ENCODE measurements at places on chromosomes 1 and 21.
A peak's percentile ranks its signal among the peaks of the same experiment; 100 is the strongest.

- DNase-seq = no peak
Observed at GRCh38 chr1:214808845-214809460, 206.0 kb downstream of the CENPF start.

GRCh38 chr1:54575605-54576290, 27.7 kb downstream of the ACOT11 start:
- no peak for DNase-seq

DNA sequence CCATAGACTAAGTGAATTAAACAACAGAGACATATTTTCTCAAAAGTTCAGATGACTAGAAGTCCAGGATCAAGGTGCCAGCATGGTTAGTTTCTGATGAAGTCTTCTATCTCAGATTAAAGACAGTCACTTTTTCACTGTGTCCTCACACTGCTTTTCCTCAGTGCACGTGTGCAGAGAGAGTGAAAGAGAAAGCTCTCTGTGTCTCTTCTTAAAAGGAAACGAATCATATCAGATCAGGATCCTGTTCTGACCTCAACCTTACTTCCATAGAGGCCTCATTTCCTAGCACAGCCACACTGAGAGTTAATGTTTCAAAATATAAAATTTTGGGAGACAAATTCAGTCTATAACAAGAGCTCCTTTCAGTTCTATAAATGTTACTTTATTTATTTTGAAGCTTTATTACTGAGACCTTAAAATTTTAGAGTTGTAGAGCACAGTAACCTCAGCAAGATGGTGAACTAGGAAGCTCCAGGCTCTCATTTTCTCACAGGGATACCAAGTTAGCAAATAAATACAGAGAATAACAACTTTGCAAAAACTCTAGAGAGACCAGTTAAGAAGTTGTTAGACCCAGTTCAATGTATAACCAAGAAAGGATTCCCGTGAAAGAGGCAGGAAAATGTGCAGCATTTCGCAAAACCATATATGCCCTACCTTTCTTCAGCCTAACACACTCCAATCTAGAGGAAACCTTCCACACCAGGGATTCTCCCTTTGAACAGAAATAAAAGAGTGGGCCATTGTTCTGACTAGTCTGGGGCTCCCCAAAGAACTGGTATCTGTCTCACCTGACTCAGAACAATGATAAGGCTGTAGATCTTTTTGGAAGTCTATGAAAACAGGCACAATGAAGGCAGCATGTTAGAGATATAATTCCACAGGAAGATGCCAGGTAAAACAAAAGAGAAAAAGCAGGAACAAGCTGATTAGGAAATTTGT, 372.2 kb downstream of the MRPL39 start:
- no peak for DNase-seq

GRCh38 chr1:48242141-48242736, 19.7 kb downstream of the SLC5A9 start:
- no peak for DNase-seq

GRCh38 chr1:185486346-185486745, 169.3 kb upstream of the IVNS1ABP start:
- DNase-seq = no peak

GRCh38 chr1:234499119-234499942, 20.4 kb upstream of the TARBP1 start:
- DNase-seq = peak; percentile 92

DNA sequence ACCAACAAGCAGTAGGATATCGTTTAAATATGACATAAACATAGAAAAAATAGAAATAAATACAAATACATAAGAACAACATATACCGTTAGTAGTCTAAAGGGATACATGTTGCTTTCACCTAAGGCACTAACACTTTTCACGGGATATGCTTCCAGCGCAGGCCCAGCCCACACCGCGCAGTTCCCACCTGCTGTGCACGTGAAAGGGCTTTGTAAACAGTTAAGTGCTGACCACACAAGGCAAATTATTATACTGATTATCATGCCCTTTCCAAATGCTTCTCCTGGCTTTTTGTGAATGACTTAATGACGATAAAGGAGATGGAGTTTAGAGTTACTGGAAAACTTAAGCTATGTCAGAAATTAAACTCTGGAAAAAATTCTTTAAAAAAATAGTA, 11.3 kb upstream of the IL22RA1 start:
- no peak for DNase-seq

- DNase-seq = peak; percentile 95
Observed at GRCh38 chr1:172532183-172532699, 709 bp upstream of the SUCO start.

DNA sequence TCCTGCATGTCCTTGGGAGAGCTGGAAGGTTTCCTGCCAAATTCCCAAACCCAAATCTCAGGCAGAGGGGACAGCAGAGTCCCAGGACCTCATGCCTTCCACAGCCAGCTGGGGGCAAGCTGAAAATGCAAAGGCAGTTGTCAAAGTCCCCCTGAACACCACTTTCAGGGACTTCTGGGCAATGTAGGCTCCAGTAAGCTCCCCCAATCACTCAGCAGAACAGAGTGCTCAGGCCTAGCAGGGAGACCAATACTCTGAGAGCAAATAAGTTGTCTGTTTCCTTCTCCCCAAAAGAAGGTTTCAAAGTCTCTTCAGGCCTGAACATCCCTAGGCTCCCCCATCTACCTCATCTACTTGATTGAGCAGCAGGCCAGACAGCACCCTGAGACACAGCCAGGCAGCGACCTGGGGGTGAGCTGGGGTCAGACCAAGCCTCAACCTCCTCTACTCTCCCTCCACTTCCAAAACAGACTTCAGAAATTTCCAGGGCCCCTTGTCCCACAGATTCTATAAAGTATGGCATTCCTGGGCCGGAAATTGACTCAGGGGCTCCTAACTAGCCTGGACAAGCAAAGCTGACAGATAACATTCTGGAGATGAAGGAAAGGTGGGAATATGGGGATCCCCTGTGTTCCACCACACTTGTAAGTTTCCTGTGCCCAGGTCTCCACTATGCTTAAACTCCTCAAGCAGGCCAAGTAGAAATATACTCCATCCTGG, 1.9 kb downstream of the SLC9A1 start:
- no peak for DNase-seq

GRCh38 chr1:151681923-151682322, 34.7 kb downstream of the CELF3 start:
- no peak for DNase-seq

DNA sequence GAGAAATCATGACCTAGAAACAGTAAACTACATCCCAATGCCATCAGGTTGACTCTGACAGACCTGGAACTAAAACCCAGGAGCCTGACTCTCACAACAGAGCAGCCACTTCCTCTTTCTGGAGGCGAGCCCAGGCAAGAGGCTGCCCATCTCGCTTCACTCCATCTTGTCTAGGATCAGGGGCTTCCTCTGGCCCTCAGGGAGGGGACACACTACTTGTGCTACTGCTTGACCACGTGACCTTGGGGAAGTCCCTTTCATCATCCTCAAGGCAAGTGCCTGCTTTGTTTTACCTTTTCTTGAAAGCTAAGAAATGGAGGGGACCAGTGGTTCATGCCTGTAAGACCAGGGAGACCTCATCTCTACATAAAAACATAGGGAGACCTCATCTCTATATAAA, 2.6 kb upstream of the TENT5B start:
- DNase-seq = no peak

DNA sequence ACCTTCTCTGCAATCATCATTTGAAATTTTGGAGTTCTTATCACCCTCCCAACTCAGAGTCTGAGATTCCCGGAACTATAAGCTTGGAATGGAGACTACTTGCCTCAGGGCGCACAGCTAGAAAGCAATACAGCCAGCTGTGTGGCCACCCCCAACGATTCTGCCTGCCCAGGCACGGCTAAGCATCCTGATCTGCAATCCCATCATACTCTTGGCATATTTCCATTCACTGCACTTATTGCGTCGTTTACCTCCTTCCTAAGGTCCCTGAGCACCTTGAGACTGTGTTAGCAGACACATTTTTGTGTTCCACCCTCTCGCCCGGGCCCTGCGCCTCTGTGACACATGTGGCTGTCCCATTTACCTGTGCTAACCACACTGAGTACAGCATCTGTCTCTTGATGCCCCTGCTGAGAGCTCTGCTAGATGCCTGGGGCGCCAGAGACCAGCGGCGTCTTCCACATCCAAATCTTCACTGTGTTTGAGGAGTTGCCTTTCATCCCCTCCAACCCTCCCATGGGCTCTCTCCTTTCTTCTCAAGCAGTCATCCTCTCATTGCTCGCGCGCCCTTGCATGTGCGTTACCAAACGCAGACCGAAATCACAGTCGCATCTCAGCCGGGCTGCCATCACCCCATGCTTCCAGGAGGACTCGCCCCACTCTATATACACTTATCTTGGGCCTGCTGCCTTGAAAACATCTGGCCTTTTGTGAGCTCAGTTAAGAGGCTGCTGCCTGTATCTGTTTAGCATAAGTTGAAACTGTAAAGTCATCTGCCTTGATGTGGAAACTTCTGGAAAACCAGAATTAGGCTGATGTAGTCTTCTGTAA, 3.5 kb upstream of the CLDN19 start:
- DNase-seq = no peak

GRCh38 chr1:1124786-1125642, 9.1 kb upstream of the C1orf159 start:
- DNase-seq = no peak

- DNase-seq = no peak
Observed at GRCh38 chr1:192518700-192519099, 56.9 kb upstream of the RGS1 start.
